Neuronal stem cell (in vitro differentiated cells): ENCODE measurements at places on chromosomes 16 and 17.

- no peak for DNase-seq
These were observed 742 bp upstream of the SLC16A13 start for GRCh38 chr17:7034955-7035590.

- no peak for DNase-seq
These were observed 13.5 kb upstream of the PRKAR1A start for GRCh38 chr17:68498479-68499326.

- DNase-seq, result no peak
These were observed 47.4 kb downstream of the AXIN2 start for GRCh38 chr17:65514082-65514481.

- no peak for DNase-seq
These were observed 830 bp downstream of the SPACA3 start for GRCh38 chr17:32992321-32993033.

GRCh38 chr17:81537343-81537855 is 9.2 kb downstream of the FSCN2 start:
- DNase-seq, result no peak

DNA sequence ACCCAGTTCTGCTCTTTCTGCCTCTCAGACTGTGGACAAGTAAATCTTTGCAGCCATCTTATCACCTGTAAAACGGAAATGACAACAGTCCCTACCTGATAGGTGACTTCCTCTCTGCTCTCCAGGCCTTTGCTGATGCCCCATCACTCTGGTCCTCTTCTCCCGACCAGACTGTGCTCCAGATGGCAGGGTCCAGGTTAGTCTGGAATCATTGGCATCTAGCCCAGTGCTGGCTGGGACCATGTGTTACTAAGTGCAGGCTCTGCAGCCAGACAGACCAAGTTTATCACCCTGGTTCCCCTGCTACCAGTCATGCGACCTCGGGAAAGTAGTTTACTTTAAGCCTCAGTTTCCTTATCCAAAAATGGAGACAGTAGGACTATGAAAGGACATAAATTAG is 1.8 kb upstream of the NUBP1 start:
- no peak for DNase-seq

DNA sequence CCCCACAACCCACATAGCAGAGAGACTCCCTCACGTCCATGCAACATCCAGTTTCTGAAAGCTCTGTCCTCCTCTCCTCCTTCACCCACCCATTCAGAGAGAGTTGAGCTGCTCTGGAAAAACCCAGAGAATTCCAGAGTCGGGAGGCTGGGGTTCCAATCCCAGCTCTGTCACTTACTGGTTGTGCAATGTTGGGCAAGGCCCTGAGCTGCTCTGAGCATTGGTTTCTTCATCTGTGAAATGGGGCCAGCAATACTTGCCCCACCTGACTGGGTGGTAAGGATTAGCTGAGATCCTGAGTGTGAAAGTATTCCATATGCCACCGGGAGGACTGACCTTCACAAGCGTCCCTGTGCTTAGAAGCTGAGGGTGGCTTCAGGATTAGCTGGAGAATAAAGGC is 12.2 kb upstream of the DLX4 start:
- DNase-seq, result no peak

DNA sequence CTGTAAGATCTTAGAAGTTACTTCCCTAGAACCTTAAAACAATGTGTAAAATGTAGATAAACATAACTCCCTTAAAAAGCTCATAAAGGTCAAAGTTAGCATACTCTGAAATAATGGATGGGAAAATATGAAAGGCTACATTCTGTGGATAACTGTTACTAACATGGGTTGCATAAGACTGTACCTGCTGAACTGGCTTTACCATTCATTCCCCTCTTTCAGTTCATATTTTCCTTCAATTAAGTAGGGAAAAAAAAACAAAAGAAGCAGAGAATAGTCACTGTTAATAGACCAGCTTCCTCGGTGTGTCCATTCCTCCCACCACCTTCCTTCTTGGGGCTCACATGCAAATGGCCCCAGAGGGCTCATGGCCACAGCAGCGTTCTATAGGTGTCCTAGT is 7.5 kb upstream of the MEIOB start:
- DNase-seq, result no peak

- no peak for DNase-seq
These were observed 1.2 kb upstream of the AMFR start for GRCh38 chr16:56426585-56426984.

DNA sequence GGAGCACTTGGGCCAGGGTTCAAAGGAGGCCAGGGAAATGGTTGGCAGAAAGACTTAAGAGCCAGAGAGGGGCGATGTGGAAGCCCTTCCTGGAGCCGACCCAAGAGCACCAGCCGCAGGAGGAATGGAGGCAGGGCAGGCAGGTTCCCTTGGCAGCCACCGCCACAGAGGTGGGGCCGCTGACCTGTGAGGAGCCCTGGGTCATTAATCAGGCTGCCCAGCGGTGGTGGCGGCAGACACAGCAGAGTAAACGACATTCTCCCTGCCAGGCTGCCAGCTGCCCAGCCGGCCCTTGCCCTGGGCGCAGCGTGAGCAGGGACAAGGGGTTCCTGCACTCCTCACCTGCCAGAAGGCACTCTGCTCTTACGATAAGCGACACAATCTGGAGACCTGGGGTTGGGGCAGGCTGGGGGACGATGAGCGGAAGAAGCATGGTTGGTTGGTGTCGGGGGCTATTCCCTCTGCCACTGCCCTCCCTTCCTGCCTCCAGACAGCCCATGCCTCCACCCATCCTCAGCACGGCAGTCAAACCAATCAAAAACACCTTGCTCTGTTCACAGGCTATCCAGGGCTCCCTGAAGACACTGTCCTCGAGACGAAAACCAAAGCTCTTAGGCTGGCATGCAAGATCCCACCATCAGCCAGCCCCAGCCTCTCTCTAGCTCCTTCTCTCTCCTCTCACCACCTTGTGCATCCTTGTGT is 40.9 kb downstream of the PLXDC1 start:
- no peak for DNase-seq

DNA sequence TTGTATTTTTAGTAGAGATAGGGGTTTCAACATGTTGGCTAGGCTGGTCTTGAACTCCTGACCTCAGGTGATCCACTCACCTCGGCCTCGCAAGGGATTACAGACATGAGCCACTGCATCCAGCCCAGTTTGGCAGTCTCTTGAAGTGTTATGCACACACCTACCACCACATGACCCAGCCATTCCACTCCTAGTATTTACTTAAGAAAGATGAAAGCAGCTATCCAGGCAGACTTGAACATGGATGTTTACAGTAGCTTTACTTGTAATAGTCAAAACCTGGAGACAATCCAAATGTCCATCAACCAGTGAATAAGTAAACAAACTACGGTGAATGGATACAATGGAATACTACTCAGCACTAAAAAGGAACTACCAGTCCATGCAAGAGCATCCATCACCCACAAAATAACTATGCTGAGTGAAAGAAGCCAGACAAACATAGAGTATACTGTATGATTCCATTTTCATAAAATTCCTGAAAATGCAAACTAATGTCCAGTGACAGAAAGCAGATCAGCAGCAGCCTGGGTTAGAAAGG is 37.8 kb upstream of the RASD1 start:
- no peak for DNase-seq

- no peak for DNase-seq
These were observed 124.7 kb downstream of the CPPED1 start for GRCh38 chr16:12678983-12679382.

DNA sequence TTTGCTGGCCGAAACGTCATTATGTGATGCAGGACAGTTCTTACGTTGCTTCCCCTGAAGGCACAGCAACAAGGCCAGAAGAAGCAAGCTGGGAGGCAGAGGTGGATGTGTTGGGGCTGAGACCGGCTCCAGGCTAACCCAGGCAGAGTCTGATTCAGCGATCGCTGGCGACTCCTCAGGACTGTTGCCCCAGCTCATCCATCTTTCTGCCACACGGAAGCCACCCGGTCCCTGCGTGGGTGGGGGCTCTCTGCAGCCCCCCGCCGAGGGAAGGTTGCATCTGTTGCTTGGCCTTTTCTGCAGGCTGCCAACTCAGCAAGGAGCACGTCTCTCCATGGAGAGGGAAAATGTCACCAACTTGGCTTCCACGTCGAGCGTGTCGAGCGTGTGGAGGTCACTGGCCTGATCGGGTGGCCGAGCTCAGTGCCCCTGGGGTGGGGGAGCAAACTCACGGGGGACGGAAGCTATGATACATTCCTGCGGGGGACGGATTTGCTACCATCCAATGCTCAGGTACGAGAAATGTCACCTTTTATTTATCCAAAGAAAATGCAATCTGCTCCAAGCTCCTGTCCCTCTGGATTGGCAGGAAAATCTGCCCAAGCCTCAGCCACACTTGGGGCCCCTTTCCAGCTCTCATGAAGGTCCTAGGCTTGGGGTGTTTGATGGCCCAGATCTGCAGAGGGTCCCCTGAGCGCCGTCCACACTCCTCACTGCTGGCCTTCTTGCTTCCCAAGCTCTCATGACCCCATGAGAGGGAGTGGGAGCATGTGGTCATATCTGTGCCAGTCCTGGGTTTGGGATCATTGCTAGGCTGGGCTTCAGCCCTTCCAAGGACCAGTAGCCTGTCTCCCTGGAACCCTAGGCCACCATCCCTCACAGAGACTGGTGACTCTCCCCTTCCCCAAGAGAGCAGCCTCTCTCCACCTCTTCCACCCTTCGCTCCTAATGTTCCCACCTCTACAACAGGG is 69.4 kb downstream of the RPH3AL start:
- DNase-seq, result no peak

- DNase-seq, result no peak
These were observed 182.1 kb downstream of the RPTOR start for GRCh38 chr17:80726558-80727408.

GRCh38 chr17:68771867-68772515 is 170.8 kb upstream of the FAM20A start:
- peak; percentile 24 for DNase-seq

DNA sequence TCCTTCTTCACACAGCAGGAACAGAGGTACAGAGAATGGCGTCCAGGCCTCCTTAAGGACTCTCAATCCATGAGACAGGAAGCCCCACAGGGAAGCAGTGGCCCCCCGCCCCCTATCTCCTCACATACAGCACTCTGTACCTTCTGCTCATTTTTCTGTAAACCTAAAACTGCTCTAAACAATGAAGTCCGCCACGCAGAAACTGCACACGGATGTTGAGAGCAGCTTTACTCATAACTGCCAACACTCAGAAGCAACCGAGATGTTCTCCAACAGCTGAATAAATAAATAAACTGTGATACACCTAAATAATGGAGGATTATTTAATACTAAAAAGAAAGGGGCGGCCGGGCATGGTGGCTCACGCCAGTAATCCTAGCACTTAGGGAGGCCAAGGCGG is 9.9 kb downstream of the TBC1D16 start:
- no peak for DNase-seq

- no peak for DNase-seq
These were observed 160.6 kb downstream of the CYLD start for GRCh38 chr16:50902457-50902856.

DNA sequence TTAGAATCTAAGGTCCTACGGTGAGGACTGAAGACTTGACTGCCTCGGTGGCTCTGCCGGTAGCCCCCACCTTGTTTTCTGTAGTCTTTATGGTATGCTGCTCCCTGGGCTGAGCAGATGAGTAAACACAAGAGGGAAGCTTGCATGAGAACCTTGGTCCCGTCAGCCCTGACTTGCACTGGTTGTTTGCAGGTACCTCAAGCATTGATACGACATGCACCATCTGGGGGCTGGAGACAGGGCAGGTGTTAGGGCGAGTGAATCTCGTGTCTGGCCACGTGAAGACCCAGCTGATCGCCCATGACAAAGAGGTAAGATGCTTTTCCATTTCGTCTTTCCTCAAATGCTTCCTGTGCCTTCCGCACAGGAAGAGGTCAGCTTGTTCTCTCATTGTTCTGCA is 21.1 kb upstream of the TACO1 start:
- DNase-seq, result no peak

GRCh38 chr16:66572356-66572755 is 6.1 kb downstream of the CMTM1 start:
- no peak for DNase-seq

DNA sequence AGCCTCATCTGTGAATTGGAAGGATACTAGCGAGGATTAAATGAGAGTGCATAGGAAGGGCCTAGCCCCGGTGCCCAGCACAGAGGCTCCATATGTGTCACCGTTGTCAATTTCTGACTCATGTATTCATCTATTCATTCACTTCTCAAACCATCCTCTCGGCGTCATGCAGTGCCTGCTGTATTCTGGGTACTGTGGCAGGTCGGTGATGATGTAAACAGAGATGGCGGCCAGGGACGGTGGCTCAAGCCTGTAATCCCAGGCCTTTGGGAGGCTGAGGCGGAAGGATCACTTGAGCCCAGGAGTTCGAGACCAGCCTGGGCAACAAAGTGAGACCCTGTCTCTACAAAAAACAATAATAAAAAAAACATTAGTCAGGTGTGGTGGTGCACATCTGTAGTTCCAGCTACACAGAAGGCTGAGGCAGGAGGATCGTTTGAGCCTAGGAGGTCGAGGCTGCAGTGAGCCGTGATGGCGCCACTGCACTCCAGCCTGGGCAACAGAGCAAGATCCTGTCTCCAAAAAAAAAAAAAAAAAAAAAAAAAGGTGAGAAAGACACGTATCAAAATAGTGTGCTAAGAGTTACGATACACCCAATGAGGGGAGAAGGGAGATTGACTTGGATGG is 4.3 kb upstream of the PPP1R1B start:
- DNase-seq, result no peak

DNA sequence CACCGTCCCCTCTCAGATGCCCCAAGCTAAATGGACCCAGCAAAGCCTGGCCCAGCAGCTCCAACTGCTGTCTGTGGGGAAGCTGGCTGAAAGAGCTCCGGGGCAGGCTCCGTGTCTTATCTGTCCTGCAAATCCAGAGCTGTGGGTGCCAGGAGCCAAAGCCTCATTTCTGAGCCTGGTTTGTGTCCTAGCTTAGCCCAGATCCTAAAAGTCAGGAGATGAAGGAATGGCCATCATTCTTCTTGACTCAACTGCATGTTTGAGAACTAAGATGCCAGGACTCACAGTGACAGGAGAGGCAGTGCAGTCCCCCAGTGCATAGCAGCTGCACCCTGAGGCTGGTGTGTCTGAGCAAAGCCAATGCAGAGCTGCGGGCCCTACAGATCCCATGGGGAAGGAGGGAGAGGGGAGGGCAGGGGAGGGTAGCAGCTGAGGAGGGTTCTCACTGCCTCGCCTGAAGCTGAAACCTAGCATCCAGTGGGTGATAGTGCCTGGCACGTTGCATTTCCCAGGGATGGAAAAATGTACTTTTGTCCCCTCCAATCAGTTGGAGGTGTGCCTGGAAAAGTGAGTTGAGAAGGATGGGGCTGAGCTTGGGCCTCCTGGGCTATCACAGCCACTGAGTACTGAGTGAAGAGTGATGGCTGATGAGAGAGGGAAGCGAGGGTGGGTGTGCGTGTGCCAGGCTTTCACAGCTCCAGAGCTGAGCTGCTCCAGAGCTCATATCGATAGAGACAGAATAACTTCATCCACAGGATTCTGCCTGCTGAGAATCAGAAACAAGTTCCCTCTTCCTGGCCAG is 24.5 kb upstream of the CD300E start:
- DNase-seq, result no peak
